OCI-LY7 (cell line): ENCODE measurements at places on chromosomes 1 and 21.
A peak's percentile ranks its signal among the peaks of the same experiment; 100 is the strongest.

DNA sequence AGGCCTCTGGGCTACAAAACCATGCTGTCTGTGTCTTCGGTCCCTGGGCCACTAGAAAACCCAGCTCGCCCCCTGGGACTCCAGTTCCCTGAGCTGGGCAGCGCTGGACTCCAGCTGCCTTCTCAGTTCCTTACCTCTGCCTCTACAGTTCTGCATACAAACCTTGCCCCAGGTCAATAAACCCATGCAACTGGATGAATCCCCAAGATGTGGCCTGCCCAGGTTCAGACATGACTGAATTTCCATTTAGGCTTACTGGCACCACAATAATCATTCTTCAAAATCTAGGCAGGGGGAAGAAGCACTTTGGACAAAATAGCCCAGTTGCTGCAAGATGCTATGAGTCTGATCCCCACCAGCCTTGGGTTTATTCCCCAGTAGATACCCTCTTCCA lies 159.5 kb downstream of the RRAGC start:
- no peak for DNase-seq

- no peak for DNase-seq
These were observed 89.3 kb downstream of the CDC14A start for GRCh38 chr1:100441651-100442050.

DNA sequence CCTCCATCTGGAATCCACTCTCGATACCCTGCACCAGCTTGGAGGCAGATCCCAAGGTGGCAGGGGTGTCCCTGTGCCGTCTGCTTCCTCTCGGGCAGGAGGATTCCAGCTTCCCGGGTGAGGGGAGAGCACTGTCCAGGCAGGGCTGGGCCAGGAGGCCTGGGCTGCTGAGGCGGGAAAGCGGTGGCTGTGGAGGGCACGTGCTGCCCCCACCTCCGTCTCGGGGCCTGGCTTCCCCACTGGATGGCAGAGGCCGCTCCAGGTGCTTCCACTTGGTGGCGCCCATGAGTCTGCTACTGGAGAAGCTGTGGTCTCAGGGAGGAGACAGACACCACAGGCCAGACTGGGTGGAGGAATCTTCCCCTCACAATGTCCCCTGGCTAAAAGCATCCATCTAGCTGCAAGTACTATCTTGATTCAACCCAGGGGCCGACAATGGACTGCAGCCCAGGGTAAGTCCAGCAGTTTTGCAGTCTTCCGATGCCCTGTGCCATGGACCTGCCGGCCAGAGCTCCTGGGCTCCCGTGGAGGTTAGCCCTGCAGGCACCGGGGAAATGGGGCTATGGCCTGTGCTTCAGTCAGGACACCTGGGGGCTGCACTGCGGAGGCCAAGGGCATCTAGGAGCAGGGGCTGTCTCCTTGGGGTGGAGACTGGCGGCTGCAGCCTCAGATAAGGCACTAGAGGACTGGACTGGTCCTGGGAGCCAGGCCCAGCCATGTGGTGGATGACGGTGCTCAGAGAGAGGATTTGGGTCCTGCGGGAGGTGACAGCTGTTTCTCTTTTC lies 41.3 kb upstream of the EIF4G3 start:
- peak; percentile 23 for DNase-seq

DNA sequence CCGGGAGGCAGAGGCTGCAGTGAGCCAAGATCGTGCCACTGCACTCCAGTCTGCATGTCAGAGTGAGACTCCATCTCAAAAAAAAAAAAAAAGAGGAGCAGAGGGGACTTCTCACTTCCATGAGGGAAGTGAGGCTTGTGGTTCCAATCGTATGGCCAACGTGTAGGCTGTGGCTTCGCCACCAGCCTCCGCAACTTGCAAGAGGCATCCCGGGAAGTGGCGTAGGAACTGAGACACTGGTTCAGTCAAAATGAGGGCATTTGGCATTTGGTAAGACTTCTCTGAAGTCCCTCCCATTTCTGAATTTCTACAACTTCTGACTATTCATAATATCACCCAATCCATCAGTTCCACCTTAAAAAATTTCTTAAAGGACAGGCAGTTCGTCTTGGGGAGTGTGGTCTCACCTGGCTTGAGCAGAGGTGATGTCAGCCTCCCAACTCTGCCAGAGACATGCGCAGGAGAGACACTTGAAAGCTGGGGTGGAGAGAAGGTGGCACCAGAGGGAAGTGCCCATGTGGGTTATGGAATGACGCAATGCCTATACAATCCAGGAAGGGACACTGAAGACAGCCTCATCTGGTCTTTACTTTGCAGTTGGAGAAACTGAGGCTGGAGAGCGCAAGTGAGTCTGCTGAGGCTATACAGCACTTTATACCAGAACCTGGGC lies 17.2 kb downstream of the KAZN start:
- DNase-seq, result no peak

- no peak for DNase-seq
These were observed 833.3 kb upstream of the PRMT6 start for GRCh38 chr1:106223213-106223612.

- no peak for DNase-seq
These were observed 687 bp upstream of the RASSF5 start for GRCh38 chr1:206506405-206507283.

DNA sequence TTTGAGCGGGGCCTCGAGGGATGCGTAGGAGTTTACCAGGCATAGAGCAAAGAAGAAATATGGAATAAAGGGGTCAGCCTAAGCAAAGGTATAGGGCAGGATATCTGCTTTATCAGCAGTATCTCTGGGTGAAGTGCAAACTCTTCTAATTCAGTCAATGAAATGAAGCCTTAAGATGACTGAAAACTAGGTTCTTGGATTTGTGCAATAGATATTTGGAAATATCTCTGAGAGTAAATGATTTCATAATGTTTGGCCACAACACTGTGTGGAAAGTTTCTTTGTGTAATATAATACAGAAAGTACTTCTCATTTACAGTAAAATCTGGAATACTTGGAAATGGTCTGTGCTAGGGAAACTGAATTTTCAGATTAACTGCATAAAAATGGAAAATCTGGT lies 26.1 kb downstream of the KCNJ15 start:
- DNase-seq, result no peak

- peak; percentile 92 for DNase-seq
These were observed 3.6 kb downstream of the KIAA0040 start for GRCh38 chr1:175188936-175189335.

DNA sequence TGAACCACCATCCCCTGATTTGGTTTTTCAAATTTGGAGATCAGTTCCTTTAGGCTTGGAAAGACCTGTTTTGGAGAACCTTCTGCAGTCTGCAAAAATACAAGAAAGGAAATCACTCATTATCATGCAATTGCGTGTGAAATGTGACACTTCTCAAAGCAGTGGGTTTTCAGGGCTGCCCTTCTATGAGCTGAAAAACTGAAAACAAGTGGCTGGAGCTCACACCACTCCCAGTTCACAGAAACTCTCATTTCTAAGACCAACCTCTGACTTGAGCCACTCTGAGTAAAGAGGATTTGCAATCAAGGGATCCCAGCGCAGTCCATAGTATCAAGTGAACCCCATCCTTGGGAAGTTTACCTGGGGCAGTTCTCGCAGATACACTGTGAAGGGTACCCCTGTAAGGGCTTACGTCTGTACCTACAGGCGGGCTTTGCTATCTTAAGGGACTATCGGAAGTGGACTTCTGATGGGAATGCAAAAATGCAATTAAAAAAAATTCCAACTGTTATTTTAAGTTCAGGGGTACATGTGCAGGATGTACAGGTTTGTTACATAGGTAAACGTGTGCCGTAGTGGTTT lies 12.8 kb downstream of the SH2D1B start:
- no peak for DNase-seq

GRCh38 chr1:15386164-15386749 lies 23.4 kb upstream of the EFHD2 start:
- DNase-seq, result no peak

DNA sequence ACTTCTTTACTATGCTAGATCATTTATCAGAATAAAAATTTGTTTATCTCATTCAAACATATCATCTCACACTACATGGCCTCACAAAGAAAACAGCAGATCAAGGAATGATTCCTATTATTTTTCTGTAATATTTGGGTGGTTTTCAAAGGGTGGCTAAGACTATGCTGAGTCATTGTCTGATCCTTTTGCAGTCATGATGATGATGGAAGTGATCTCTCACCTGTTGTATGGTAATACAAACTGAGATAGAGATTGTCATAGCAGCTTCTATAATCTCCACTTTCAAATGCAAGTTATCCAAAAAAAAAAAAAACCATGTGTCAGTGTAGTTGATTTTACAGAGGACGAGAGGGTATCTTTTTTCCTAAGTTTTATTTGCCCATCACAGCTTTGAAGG lies 37.2 kb upstream of the GBP5 start:
- DNase-seq, result no peak
